ENCODE measurements at places on chromosomes 2 and 18.
A peak's percentile ranks its signal among the peaks of the same experiment; 100 is the strongest.

- no peak for DNase-seq
Observed at GRCh38 chr2:99158599-99158998, 3.8 kb downstream of the LIPT1 start.

DNA sequence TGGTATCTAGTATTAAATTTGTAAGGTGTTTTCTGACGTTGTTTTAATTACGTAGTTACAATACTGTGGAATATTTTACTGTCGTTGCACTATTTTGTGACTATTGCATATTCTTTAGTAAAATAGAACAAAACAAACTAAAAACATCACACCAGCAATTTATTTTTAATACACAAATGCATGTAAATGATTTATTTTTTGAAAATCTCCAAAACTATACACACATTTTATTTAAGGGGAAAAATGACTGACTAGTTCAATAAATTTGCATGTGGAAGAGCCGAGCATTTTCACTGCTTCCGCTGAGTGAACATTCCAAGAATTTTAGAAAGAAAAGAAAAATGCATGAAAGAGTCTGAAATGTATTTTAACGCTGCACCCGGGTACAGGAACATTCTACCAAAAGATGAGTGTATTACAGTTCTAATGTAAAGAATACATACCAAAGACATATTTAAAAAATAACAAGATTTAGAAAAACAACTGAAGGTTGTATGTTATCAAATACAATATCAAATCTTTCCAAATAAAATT, 257.7 kb downstream of the MEIS1 start:
- no peak for DNase-seq

DNA sequence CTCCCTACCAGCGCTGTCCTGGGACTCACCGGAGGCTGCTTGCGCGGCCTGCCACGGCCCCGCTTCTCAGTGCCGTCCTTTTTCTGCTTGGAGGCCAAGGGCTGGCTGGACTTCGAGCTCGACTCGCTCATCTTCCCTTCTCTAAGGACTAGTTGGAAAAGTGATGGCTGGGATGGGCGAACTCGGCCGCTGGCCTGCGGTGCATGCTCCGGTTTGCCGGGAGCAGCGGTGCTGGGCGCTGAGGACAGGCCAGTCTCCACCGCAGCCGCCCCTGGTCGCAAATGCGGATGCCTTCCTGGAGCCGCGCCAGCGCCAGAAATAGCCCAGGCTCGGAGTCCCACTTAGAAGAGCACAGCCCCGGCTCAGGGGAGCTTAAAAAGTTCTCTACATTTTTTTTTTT, 3.1 kb downstream of the C2orf81 start:
- no peak for DNase-seq

GRCh38 chr18:10047237-10047636, 133.4 kb downstream of the VAPA start:
- no peak for DNase-seq

DNA sequence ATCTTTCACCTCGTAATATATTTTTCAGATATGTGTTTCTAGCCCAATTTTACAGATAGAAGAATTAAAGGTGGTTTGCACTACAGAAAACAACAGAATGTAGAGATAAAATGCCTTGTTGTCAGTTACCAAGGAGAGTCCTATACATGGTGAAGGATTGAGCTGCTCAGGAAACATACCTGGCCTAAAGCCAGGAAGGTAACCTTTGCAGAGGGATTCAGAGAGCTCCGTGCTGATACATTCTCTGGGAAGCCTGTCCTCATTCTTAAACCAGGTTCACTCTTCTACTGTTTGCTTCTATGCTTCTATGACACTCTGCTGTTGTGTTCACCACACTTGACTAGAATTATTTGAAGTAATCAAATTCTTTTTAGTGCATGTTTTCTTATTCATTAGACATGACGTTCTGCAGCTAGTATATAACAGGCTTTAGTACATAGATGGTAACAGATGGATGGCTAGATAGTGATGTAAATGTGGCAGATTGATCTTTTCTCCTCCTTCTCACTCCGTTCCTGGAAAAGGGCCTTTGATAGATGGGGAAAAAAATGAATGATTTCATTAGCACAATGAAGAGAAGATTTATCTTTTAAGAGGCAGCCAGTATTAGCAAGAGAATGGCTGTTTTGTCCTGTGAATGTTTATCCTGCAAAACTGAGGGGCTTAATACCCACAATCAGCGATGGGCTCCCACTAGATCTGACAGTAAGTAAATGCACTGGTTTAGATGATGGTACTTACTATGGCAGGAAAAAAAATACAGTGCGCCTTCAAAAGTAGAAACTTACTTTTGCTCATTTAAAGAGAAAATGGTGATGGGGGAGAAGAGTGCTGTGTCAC, 589.6 kb upstream of the FAM98A start:
- DNase-seq: no peak

GRCh38 chr18:14086458-14087231, 45.6 kb downstream of the ZNF519 start:
- DNase-seq: no peak

DNA sequence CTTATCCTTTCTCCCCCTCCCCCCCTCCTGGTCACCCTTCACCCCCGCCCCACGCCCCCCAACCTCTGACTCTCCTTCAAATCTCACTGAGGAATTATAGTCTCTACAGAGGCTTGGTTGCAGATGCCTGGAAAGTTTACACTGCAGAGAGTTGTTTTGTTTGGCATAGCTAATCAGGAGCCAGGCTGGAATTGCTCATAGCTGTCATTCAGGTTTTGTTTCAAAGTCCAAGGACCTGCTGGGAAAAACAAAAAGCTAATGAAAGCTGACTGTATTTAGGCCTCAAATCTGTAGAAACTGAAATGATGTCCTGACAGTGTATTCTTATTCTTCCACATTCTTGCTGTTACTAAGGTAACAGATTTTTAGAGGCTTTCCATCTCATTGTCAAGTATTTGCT, 22.6 kb downstream of the GREB1L start:
- DNase-seq: no peak

DNA sequence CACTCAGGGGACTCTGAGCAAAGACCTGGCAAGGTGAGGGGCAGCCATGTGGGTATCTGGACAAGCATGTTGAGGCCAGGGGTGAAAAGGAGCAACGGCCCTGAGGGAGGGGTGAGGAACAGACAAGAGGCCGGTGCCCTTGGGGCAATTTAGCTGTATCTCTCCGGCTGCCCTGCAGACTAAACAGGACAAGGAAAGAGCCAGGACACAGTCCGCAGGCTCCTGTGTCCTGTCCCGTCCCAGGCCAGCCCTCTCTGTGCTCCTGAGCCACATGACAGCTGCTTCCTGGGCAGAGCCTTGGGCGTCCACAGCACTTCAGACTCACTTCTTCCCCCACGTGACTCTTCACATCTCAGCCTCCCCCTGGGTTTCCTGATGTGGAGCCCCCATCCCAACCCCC, 206.1 kb downstream of the KLHL29 start:
- DNase-seq: no peak

- no peak for DNase-seq
Observed at GRCh38 chr2:1675633-1676032, 68.7 kb downstream of the PXDN start.

DNA sequence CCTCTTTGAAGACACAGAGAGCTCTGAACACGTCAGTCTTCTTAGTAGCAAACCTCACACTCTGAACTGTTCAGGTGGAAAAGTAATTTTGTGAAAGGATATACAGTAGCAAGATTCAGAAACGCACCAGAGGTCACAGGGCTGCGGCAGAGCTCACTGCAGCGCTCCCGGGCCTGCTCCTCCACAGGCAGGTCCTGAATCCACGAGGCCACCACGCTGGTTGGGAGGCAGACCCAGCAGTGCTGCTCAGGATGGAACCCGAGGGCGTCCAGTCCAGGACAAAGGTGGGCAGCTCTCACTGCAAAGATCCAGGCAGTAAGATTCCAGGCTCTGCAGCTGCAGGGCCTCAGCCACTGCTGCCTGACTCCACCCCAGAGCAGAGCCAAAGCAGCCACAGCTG, 576.2 kb upstream of the SALL3 start:
- no peak for DNase-seq

DNA sequence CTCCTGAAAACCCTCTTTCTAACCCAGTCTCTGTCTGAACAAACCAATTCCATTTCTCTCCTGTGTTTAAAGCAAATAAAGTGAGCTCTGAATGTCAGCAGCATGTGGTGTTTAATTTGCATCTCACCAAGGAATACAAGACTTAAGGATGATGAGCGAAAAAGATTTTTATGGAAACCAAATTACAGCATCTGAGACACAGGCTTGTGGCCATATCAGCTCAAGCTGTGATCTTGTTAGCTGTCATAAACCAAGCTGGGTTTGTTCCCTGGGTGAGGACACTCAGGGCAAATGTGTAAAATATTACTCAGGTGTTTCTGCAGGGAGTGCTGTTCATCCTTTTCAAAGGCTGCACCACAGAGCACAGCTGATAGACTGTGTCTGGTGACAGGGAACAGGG, 129.3 kb upstream of the REV1 start:
- DNase-seq: no peak

GRCh38 chr2:2720351-2720750, 389.3 kb upstream of the MYT1L start:
- no peak for DNase-seq

DNA sequence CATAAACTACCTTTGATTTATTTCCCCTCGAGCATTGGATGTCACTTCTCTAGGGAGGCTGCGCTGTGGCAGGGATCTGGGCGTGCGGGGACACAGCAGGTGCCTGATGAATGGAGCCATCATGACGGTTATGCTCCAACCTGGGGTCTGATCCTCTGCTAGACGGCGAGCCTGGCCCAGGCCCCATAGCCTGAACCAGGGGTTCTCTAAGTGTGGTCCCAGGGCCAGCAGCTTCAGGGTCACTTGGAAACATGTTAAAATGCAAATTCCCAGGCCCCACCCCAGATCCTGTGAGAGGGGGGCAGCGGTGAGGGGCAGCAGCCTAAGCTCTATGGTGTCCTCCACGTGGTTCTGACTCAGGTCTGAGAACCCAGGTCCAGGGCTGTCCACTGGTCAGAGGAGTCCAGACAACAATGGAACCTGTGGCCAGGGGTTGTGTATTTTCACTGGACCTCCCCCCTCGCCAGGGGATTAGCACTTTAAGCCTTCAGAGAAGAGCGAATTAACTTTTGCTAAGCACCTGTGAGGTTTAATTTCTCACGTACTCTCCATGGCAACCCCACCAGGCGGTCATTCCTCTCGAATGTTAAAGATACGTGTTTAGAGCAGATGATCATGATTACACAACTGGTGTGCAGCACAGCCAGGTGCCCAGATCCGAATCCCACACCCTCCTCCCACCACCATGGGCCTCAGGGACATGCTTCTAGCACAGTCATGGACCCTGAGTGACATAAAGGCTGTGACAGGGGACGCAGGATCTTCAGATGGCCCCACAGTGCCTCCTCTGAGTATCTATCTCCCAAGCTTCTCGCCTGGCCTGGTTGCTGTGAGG, 1.6 kb upstream of the ARHGEF4 start:
- DNase-seq: no peak

- DNase-seq: no peak
Observed at GRCh38 chr2:218363736-218364135, 7.1 kb downstream of the CATIP start.

GRCh38 chr2:100046961-100047947, 95.1 kb downstream of the AFF3 start:
- no peak for DNase-seq

GRCh38 chr2:144143294-144144151, 376.4 kb downstream of the ZEB2 start:
- DNase-seq: no peak

- DNase-seq: no peak
Observed at GRCh38 chr2:54957321-54957999, 92.8 kb downstream of the RTN4 start.

DNA sequence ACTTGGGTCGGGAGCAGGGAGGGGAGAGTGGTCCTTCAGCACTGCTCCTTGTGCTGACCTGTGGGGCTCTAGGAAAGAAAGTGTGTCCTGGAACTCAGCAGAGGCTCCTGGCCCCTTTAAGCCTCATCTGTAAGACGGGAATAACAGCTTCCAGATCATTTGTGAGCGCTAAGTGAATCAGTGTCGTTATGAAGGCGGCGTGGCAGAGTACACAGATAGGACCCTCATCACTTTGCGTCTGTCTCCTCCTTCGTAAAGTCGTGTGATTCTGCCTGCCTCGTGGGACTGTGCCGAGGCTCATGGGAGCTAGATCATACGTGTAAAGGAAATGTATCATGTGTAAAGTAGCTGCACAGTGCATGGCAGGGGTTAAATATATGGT, 18.6 kb downstream of the COLEC11 start:
- no peak for DNase-seq

DNA sequence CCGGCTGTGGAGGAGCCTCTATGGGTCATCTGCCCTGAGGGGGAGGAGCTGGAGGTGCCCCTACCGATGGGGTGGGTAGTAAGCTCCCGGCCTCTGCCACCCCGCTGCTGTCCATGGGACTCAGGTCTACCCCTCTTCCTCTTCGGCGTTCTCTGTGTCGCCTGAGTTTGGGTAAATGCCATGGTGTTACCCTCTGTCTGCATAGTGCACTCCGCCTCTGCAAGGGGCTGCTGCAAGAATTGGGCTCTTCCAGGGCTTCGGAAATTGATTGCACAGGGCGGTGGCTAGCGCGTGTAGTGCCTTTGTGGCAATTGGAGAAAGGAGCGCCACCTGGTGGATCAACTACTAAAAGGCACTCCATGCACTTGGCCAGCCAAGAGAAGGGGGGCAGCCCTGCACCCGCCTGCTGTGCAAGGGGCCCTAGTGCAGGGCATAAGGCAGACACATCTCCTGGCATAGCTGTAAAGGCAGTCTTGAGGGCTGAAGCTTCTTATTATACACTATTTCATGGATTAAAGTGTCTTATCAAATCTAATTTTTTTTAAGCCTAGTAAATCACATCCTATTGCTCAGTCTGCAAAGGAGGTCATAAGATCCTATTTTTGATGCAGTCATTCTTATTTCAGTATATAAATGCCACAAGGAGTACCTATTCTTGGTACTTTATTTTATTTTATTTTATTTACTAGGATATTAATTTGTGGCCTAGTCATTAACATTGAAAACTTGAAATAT, 308.9 kb downstream of the PDE11A start:
- peak; percentile 32 for DNase-seq

DNA sequence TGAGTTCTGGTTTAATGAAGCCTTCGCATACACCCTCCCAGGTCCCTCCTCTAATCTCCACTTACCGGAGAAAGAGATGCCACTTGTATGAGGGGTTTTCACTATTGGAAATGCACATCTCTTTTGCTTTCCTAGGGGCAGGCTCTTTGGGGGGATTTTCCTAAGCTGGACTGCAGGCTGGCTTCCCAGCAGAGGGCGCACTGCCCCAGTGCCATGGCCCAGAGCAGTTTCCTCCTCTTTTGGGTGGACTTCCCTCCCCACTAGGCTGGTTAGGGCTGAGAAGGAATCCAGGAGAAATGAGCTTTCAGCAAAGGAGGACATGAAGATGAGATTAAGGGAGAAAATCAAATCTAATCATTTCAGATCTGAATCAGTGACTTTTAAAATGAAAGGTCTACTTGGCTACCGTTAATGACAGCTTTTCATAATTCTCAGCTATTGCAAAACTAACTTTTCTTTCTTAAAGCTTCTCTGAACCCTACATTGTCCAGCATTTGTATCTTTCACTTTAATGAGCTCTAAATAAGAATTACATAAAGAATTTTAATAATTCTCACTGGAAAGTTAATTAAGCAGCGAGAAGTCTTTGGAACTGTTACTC, 784.1 kb upstream of the FANCL start:
- DNase-seq: no peak

GRCh38 chr2:24984912-24985311, 13.2 kb upstream of the DNAJC27 start:
- no peak for DNase-seq

GRCh38 chr2:12288048-12288447, 428.7 kb upstream of the TRIB2 start:
- DNase-seq: no peak

- DNase-seq: no peak
Observed at GRCh38 chr2:2657121-2657962, 326.3 kb upstream of the MYT1L start.

GRCh38 chr18:58970943-58971790, 106.5 kb downstream of the ZNF532 start:
- DNase-seq: no peak

GRCh38 chr2:47288864-47289263, 114.1 kb upstream of the MSH2 start:
- DNase-seq: no peak

Measured in pulmonary artery endothelial cell (primary cell).